ENCODE measurements at places on chromosomes 1 and 21. TPM values are rescaled to one million over a fixed set of nuclear protein-coding genes. Genes with fewer than 3 reads are reported as not detected.

The FAM110D gene
- not detected for total RNA-seq

DNA sequence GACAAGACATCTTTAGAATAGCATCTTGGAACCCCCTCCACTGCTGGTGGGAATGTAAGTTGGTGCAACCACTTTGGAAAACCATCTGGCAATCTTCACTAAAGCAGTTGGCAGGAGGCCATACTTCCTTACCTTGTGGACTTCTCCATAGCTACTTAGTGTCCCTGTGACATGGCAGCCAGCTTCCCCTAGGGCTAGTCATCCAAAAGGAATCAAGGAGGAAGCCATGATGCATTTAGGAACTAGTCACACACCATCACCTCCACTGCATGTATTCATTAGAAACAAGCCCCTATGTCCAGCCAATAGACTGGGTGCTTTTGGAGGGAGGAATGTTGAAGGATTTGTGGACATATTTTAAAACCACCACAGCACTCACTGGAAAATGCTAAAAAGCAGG, 19.9 kb downstream of the MX2 start:
- H3K27ac ChIP-seq: no peak overlapping the region
- H3K4me3 ChIP-seq: no peak overlapping the region
- H3K4me1 ChIP-seq: no peaks in the 10 kb centered on the region
- H3K36me3 ChIP-seq: no peaks in the 10 kb centered on the region
- no peak for DNase-seq

- no peaks in the 10 kb centered on the region for H3K27me3 ChIP-seq
- no peak overlapping the region for H3K4me3 ChIP-seq
- no peak for DNase-seq
These were observed 100.5 kb upstream of the HMGB4 start for GRCh38 chr1:33763406-33763805.

The ACTL8 gene
- total RNA-seq: not detected

The ETV3L gene
- total RNA-seq: not detected

All from naive thymus-derived CD4-positive, alpha-beta T cell (primary cell).